Left cardiac atrium (tissue), 4 donors: ENCODE measurements at places on chromosomes 12 and 14.

GRCh38 chr12:51349026-51349425 lies 2.5 kb upstream of the CELA1 start:
- no peak for DNase-seq

DNA sequence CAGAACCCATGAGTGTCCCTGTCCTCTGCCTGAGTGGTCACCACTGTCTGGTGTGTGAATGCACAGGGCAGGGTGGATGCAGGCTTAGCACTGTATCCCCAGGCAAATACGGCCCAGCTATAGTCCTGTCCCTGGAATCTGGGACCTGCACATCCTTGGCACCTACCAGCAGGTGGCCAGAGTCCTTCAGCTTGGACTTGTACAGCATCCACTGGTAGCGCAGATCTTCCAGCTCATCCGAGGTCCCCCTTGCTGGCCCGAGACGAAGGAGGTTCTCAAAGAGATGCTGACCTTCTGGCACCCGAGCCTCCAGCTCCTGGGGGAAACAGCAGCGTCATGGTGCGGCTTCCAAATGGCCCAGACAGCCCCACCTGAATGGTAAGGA lies 83.4 kb downstream of the SYNE3 start:
- DNase-seq = no peak

DNA sequence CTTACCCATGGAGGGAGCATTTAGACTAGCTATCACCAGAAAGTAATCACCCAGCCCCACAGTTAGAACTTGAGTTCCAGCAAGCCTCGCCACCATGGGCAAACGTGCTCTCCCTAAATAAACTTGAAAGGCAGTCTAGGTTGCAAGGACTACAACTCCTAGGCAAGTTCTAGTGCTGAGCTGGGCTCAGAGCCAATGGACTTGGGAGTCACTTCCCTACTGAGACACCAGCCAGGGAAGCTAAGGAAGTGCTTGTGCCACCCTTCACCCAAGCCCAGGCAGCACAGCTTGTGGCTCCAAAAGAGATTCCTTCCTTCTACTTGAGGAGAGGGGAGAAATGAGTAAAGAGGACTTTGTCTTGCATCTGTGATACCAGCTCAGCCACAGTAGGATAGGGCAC lies 57.9 kb downstream of the SLCO1A2 start:
- DNase-seq = no peak

- no peak for DNase-seq
Observed at GRCh38 chr12:72982356-72982755, 710.2 kb downstream of the TRHDE start.

GRCh38 chr12:42982828-42983227 lies 393.3 kb upstream of the PRICKLE1 start:
- DNase-seq = no peak

DNA sequence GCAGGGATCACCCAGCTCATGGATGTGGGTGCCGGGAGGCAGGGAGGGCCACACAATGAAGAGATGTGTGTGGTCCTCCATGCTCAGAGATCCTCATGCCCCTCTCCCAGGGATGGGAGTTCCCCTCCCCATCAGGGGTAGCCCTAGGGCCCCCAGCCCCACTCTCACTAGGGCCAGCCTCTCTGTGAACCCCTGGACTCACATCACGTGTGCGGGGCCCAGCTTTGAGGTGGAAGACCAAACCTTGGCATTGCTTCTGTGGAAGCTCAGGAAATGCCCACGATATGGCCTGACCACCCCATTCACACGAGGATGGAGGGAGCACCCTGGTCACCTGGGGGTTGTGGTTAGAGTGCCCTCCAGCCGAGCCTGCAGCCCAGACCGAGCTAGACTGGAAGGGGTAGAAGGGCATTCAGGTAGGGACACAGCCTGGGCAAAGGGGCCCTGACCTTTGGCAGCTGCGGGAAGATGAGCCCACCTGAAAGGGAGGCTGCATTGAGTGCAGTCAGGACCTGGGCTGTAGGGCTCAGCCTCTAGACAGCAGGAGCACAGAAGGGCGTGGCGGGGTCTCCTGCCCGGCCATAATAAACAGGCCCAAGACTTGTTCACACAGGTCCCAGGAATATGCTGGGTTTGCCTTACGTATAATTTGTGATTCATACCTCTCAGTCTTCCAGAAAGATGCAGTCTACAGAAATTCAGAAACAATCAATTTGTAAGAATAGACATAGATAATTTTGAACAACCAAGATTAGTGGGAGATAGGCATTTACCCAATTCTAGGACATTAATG lies 34.8 kb upstream of the RCOR1 start:
- DNase-seq = no peak

- no peak for DNase-seq
Observed at GRCh38 chr14:35825968-35826217, 245 bp upstream of the BRMS1L start.

- peak; percentile 66 for DNase-seq
Observed at GRCh38 chr14:68682166-68683103, 110.4 kb downstream of the ZFP36L1 start.

- no peak for DNase-seq
Observed at GRCh38 chr12:116890330-116890729, 9.1 kb upstream of the HRK start.

DNA sequence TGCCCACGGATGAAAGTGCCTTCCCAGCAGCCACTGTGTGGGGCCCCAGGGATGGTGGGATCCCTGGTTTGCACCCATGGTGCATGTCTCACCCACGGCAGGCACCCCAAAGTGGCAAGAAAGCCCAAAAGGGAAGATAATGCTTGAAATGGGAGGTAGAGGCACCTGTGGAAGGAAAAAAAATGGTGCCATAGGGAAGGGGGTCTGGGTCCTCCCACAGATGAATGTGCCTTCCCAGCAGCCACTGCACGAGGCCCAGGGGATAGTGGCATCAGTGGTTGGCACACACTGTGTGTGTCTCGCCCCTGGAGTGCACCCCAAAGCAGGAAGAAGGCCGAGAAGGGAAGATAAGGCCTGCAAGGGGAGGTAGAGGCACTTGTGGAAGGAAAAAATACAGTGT lies 264.2 kb downstream of the ALG10 start:
- no peak for DNase-seq

GRCh38 chr12:103924761-103925641 lies 5.2 kb upstream of the HSP90B1 start:
- no peak for DNase-seq

DNA sequence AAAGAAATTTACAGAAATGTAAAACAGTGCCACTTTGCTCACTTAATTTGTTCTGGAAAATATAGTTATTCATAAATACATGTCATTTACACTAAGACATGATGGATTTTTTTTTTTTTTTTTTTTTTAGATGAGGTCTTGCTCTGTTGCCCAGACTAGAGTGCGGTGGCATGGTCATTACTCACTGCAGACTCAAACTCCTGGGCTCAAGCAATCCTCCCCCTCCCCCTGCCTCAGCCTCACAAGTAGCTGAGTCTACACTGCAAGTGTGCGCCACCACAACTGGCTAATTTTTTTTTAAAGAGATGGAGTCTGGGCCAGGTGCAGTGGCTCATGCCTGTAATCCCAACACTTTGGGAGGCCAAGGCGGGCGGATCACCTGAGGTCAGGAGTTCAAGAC lies 101.2 kb downstream of the PPP2R5C start:
- DNase-seq = no peak

DNA sequence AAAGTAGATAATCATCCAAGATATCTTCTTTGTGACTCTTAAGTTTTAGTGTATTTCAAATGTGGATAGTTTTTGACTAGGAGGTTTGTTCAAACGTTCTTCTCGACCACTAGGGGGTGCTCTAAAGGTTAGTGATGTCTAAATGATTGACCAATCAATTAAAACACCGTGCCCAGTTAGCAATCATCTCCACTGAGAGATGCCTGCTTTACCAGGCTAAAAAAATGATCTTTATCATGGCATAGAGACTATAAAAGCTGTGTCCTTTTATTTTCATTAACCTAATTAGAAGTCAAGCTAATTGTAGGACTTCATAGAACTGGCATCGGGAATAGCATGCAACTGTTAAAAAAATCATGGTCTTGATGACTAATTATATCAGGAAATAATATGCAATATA lies 153.9 kb downstream of the PRKCH start:
- DNase-seq = no peak

GRCh38 chr12:22201101-22201500 lies 133.4 kb downstream of the ST8SIA1 start:
- DNase-seq = no peak

DNA sequence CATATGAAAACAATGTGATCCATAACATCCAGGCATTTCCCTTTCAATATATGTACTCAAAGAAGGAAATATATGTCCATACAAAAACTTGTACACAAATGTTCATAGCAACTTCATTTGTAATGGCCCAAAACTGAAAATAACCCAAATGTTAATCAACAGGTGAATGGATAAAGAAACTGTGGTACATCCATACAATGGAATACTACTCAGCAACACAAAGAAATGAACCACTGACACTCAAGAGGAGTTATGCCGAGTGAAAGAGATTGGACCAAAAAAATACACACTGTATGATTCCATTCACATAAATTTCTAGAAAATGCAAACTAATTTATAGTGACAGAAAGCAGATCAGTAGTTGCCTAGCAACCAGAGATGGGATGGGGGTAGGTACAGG lies 30.3 kb upstream of the GXYLT1 start:
- DNase-seq = no peak

GRCh38 chr14:24394275-24394674 lies 4.5 kb upstream of the NYNRIN start:
- no peak for DNase-seq

- peak; percentile 28 for DNase-seq
Observed at GRCh38 chr14:38208618-38209562, 1.2 kb downstream of the SSTR1 start.

DNA sequence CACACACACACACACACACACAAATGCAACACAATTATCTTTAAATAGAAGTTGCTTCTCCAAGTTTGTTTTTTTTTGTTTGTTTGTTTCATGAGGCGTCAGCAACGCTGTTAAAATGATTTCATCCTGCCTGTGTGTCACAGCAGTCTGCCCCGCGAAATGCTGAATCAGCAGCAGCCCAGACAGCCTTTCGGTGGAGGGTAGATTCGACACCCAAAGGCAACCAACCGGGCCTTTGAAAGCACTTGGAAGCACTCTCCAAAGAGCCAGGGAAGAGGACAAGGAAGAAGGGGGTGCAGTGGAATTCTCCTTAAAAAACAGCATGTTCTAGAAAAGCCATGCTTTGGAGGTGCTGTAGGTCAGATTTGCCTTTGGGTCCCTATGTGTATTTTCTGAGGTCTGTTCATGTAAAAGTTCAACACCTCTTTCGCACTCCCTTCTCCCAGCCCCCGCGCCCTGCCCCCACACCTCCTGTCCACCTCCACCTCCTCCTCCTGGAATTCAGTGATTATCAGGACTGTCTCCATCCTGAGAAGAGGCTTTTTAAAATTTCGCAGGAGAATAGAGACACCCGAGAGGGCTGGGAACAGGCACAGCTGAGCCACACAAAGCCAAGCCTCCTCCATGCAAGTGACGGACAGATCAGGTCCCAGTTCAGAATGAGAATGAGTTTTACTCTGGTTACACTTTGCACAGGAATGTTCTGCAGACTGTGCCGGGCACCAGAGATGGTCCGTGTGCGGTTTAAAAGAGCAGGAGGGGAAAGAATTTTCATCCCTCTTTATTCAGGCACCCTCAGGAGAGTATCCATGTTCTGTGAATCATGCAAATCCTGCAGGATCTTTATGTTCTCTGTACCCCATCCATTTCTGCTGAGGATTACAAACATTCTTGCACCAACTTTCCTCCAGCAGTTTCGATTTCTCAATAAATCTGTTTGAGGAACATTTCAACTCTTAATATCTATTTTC lies 177.9 kb downstream of the ETV6 start:
- DNase-seq = peak; percentile 44

DNA sequence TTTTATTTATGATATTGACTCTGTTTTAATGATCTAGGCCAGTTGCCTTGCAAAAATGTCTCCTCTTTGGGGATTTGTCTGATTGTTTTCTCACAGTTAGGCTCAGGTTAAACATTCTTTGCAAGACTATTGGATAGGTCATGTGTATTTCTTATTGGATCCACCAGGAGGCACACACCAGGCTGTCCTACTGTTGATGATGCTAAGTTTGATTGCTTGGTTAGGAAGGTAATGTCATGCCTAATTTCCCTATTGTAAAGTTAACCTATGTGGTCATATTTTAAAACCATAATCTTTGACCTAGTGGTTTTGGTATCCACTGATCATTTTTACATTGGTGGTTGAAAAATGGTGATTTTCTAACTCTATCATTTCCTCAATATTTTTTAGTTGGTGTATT lies 137.1 kb downstream of the BRMS1L start:
- no peak for DNase-seq

DNA sequence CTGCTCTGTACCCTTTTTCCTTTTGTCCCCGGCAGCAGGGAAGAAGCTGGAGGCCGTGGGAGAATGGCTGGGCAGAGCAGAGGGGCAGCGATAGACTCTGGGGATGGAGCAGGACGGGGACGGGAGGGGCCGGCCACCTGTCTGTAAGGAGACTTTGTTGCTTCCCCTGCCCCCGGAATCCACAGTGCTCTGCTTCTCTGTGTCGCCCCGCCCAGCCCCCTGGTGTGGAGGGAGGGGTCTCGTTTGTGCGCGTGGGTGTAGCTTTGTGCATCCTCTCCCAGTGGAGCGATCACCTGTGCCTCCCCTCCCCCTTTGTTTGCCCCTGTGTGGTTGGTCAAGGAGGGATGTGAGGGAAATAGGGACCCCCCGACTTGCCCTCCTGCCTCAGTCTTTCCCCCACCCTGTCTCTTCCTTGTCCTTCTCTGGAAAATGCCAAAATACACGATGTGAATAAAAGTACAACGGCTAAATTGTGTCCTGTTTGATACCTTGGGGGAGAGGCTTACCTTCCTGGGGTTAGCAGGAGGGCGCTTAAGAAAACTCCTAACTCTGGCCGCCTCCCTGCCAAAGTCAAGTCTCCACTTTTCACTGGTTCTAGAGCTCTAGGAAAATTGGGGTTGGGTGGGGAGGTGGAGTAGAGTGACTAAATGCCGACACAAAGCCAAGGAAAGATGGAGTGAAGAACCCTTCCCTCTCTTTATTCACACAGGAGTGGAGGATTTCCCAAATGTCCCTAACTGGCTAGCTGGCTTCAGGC lies 990 bp upstream of the TPI1 start:
- DNase-seq = no peak

DNA sequence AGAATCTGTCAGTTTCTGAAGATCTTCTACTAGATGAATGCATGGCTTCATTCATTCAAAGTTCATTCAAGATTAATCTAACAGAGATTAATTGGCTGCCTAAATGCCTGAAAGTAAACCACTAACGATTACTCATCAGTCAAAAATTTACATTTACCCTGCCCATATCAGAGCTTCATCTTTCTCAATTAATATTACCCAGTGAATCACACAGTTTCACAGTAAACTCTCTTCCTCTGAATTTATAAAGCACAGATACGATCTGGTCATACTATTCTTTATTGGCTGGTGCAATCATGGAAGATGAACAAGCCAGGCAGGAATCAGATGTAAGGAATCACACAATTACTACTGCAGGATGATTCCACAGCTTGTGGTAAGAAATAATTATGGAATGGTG lies 377.7 kb downstream of the SLC16A7 start:
- DNase-seq = no peak

GRCh38 chr14:98954349-98955000 lies 317.5 kb downstream of the BCL11B start:
- no peak for DNase-seq

- DNase-seq = no peak
Observed at GRCh38 chr14:86104691-86105265, 574.8 kb downstream of the FLRT2 start.

GRCh38 chr14:76919431-76920330 lies 93.5 kb downstream of the LRRC74A start:
- DNase-seq = no peak

- DNase-seq = no peak
Observed at GRCh38 chr12:94659346-94659930, 9.1 kb upstream of the TMCC3 start.

GRCh38 chr12:62268956-62269355 lies 8.8 kb downstream of the USP15 start:
- no peak for DNase-seq

GRCh38 chr14:54137614-54137961 lies 181.0 kb upstream of the BMP4 start:
- no peak for DNase-seq
